Effector CD8-positive, alpha-beta T cell (primary cell): ENCODE measurements at places on chromosomes 5 and 9.

DNA sequence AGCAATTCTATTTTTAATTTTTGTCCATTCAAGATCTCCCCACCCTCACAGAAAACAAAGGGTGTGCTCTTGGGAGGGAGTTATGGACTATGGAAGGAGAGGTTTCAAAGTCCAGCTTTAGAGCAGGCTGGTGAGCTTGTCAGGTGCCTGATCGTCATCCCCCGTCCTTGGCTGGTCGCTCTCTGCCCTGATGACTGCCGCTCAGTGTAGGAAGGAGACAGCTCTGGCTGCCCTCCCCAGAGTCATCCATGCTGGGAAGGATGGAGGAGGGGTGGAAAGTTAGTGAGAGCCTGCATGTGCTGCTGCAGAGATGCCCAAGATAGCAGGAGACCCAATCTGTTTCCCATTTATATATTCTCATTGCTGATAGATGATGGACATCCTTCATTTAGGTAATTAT lies 96.6 kb downstream of the NLN start:
- no peak for DNase-seq

DNA sequence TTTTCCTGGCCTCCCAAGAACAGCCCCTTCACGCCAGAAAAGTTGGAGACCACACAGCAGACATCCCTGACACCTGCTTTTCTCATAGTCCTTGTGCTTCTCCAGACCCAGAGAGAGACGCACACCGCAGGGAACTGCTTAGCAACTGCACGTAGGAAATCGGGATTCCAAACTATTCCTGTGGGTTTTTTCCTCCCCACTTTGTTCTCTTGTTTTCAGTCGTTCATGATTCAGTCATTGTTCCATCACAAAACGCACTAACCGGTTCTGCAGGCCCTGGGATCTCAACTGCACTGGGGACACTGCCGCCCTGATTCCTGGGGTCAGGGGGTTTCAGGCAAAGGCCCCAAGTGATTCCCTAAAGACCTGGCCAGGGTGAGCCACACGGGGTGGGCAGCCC lies 588.0 kb upstream of the KLF4 start:
- DNase-seq = no peak

GRCh38 chr5:140321796-140322195 lies 18.9 kb upstream of the PFDN1 start:
- DNase-seq = no peak

DNA sequence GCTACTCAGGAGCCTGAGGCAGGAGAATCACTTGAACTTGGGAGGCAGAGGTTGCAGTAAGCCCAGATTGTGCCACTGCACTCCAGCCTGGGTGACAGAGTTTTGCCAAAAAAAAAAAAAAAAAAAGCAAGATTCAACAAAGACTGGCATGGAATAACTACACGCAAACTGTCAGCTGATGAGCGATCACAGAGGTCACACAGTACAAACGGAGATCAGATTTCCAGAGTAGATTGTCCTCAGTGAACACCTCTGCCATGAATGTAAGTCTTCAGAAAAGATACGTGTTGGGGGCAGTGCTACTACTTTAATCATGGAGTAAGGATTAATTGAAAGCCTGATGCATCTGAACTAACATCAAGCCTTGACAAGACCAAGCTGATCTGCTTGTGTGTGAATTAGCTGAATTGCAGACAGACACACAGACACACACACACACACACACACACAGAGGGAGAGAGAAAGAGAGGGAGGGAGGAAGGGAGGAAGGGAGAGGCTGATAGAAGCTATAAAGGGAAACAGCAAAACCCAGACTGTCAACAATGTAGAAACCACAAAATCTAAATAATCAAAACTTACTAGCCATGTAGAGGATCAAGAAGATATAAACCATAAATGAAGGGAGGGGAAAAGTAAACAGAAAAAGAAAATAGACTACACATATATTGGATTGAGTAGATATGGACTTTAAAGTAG lies 222.9 kb upstream of the ZNF462 start:
- DNase-seq = no peak

DNA sequence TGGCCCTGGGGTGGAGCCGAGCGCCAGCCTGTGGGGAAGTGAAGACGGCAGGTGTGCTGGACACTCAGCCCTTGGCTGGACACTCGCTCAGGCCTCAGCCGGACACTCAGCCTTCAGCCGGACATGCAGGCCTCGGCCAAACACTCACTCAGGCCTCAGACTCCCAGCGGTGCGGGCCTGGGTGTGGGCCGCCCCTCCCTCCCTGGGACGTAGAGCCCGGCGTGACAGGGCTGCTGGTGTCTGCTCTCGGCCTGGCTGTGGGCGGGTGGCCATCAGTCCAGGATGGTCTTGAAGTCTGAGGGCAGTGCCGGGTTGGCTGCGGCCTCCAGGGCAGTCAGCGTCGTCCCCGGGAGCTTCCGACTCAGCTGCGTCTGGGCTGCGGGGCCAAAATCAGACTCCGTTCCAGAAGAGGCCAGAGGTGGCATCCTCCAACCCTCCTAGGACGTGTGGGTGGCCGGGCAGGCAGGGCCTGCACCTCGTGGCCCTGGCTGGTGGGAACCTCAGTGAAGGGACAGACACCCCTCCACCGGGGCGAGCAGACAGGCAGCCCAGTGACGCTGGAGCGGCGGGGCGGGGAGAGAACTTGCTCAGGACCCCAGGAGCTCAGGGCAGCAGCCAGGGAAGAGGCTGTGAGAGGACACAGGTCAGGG lies 28.4 kb downstream of the SLC6A18 start:
- no peak for DNase-seq

GRCh38 chr9:126781186-126782052 lies 23.4 kb upstream of the ZBTB43 start:
- DNase-seq = peak; percentile 82

DNA sequence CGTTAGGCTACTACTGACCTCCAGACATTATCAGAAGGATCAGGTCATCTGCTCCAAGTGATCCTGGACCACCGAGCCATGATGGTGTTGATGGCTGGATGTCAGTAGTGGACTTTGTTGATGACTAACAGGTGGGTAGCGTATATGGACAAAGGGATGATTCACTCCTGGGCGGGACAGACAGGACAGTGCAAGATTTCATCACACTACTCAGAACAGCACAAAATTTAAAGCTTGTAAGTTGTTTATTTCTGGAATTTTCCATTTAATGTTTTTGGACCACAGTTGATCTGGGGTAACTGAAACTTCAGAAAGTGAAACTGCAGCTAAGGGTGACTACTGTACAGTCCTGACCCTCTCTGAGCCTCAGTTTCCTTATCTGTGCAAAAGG lies 12.7 kb downstream of the PDGFRB start:
- no peak for DNase-seq

- no peak for DNase-seq
These were observed 16.2 kb downstream of the PRKACG start for GRCh38 chr9:68997666-68998065.

DNA sequence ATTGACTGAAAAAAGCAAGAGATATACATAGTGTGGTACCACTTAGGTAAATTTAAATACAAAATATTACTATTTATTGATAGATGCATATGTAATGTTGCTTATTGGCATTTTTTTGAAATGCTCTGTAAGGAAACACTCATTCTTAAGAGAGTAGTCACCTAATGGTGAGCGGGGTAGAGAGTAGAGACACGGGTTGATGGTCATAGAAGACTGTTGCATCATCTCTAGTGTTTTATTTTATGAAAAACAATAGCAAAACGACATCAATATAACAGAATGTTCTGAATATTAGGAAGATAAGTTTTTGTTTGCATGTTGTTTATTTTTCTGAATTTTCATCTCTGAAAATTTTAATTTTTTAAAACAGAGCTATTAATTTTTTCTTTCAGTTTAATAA lies 4.0 kb downstream of the SRP19 start:
- DNase-seq = no peak

- DNase-seq = no peak
These were observed 6.4 kb upstream of the AGPAT2 start for GRCh38 chr9:136693490-136694162.

DNA sequence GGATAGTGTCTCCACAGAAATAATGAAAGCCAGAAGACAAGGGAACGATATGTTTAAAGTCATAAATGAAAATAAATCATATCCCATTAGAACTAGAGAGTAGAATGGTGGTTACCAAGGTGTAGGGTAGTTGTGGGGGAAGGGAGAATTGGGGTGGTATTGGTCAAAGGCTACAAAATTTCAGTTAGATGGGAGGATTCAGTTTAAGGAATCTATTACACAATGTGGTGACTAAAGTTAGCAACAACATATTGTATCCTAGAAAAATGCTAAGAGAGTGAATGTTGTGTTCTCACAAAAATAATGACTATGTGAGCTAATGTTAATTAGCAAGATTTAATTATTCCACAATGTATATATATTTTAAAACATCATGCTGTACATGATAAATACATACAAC lies 27.8 kb upstream of the LARP1 start:
- DNase-seq = no peak

DNA sequence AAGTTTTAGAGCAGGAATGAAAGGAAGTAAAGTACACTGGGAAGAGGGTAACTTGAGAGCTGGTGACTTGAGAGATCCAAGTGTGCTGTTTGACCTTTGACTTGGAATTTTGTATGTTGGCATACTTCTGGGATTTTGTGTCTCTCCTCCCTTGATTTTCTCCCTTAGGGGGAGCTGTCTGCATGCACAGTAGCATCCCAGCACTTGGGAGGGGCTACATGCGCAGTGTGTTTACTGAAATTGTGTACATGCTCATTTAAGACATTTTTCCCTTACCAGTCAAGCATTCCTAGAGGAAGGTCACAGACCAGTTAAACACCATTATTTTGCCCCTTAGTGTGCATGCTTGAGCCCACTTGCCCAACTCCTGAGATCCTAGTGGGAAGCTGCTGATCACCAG lies 120.1 kb downstream of the ZNF622 start:
- DNase-seq = no peak

GRCh38 chr5:9515436-9515835 lies 30.4 kb downstream of the SEMA5A start:
- no peak for DNase-seq

DNA sequence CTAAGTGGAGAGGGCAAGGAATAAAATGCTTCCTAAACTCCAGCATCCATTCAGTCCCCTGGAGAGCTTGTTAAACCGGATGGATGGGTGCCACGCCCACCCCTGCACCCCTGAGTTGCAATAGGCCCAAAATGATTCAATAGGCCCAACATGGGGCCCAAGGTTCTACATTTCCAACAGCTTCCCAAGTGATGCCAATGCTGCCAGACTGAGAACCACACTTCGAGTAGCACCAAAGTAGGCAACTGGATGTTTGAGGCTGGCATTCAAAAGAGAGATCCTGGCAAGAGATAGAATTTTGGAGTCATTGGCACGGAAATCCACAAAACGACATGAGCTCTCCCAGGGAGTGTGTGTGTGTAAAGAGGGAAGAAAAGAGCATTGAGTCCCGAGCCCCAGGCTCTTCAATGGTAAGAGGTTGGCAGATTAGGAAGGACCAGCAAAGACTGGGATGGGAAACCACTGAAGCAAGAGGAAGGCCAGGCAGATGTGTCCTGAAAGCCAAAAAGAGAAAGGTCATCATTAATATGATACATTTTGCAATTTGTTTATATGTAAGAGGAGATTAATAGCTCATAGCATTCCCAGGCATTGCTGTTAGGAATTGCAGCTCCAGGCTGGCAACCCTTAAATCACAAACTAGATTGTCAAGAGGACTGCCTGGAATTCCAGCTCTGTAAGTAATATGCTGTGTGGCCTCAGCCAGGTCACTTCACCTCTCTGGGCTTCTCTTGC lies 130.6 kb downstream of the KCNIP1 start:
- DNase-seq = no peak

GRCh38 chr5:38799556-38800377 lies 46.0 kb upstream of the OSMR start:
- no peak for DNase-seq

- DNase-seq = no peak
These were observed 4.4 kb upstream of the SSBP2 start for GRCh38 chr5:81755320-81755719.

GRCh38 chr5:180161420-180162303 lies 47.3 kb downstream of the RASGEF1C start:
- DNase-seq = no peak

GRCh38 chr5:179333796-179334761 lies 11.2 kb downstream of the ADAMTS2 start:
- DNase-seq = no peak

DNA sequence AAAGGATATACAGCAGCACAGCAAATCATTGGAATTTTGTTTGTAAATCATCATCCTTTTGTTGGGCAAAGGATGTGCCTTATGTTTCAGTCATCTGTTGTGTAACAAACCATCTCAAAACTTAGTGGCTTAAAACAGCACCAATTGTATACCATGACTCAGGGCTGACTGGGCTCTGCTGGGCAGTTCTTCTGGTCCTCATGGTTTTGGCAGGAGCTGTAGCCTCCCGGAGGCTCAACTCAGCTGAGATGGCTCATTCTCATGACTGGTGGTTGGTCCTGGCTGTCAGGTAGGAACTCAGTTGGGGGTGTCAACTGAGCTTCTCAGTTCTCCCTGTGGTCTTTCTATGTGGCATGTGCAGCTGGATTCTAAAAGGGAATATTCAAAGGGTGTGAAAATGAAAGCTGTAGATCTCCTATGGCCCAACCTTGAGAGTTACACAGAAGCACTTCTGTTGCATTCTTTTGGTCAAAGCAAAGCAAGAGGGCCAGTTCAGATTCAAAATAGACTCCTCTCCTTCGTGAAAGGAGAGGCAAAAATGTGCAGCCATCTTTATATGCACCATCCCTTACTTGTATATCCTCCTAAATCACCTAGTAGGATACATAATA lies 39.1 kb upstream of the CPEB4 start:
- DNase-seq = no peak

DNA sequence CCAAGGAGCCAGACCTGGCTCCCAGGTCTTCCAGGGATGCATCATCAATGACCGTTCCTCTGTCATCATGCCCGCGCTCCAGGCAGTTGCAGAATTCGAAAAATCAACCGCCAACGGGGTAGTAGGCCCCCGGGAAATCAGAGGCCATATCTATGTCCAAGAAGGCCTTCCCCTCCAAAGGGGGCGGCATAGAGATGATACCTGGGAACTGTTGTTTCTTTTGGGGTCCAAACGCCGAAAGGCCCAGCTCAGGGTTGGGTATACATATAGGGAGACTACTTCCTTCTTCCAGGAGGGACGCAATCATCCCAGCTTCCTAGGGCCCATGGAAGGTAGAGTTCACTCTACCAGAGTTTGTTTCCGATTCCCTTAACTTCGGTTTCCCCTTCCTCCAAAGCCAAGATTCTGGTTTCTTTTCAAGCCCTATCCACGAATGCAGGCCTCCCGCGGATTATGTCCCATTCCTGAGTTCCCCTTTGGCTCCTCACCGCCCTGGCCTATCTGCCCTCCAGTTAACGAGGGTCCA lies 754 bp downstream of the DCAF12 start:
- no peak for DNase-seq

- DNase-seq = no peak
These were observed 139.4 kb downstream of the ATG10 start for GRCh38 chr5:82111191-82111590.

GRCh38 chr5:34007201-34007620 lies 639 bp downstream of the AMACR start:
- DNase-seq = no peak

DNA sequence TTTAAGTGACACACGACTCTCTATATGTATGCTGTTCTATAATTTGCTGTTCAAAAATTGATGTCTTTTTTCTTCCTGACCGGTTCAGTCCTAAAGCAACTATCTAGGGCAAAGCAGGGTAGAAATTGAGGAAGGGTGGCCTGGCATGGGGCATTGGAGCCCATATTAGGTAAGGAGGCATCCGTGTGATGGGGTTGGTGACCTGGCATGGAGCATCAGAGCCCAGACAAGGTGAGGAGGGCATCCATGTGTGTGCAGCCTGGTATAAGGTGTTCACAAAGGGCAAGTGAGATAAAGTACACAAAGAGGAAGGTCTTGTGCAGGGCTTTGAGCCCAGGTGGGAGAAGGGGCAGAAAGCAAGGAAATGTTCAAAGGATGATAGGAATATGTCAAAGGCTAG lies 104.9 kb downstream of the PAM start:
- no peak for DNase-seq
